Activated CD4-positive, alpha-beta T cell treated with anti-CD3 and anti-CD28 coated beads, Interleukin-2, amount 10 ng/mL, durations not matched to agents 7 days and 5 days (primary cell): ENCODE measurements at places on chromosomes 13 and 19. TPM values are rescaled to one million over a fixed set of nuclear protein-coding genes. Genes with fewer than 3 reads are reported as not detected.
A peak's percentile ranks its signal among the peaks of the same experiment; 100 is the strongest.

- peak; percentile 33 for DNase-seq
- H3K36me3 ChIP-seq, result peaks cover 32% of the 10 kb centered on the region
- H3K4me3 ChIP-seq, result no peak overlapping the region
- no peak overlapping the region for H3K27ac ChIP-seq
Measured at GRCh38 chr19:13959962-13960862, 7.9 kb downstream of the DCAF15 start.

GRCh38 chr19:5964816-5965565 is 12.9 kb downstream of the RANBP3 start:
- H3K27ac ChIP-seq, result peak overlapping the region; percentile 81
- H3K4me3 ChIP-seq, result no peak overlapping the region
- peaks cover 16% of the 10 kb centered on the region for H3K36me3 ChIP-seq
- no peaks in the 10 kb centered on the region for H3K27me3 ChIP-seq
- H3K4me1 ChIP-seq, result peaks cover 91% of the 10 kb centered on the region

DNA sequence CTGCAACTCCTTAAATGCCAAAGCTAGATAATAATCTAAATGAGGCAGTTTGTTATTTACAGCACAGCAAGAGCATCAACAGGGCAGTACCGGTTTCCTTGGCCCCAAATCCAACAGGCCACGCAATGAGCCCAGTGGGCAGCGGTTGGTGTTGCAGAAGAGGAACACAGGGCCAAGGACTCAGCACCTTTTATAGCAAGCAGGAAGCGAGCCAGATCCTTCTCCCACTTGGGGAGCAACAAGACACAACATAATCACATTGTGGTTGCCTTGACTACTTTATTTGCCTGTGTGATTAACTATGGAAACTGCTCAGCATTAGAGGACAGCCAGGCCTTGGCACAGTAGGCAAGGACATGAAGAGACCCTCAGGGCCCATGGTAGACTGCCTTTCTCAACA is 67.1 kb upstream of the HTR2A start:
- H3K27me3 ChIP-seq, result peaks cover 1% of the 10 kb centered on the region
- DNase-seq, result no peak
- peaks cover 4% of the 10 kb centered on the region for H3K4me1 ChIP-seq
- H3K36me3 ChIP-seq, result no peaks in the 10 kb centered on the region
- H3K27ac ChIP-seq, result no peak overlapping the region

DNA sequence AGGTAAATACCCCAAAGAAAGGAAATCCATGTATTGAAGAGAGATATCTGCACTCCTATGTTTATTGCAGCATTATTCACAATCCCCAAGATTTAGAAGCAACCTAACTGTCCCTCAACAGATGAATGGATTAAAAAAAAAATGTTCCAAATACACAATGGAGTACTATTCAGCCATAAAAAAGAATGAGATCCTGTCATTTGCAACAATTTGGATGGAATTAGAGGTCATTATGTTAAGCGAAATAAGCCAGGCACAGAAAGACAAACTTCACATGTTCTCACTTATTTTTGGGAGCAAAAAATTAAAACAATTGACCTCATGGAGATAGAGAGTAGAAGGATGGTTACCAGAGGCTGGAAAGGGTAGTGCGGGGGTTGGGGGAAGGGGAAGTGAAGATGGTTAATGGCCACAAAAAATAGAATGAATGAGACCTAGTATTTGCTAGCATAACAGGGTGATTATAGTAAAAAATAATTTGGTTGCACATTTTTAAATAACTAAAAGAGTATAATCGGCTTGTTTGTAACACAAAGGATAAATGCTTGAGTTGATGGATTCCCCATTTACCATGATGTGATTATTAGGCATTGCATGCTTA is 9.7 kb upstream of the ZNF709 start:
- peaks cover 16% of the 10 kb centered on the region for H3K4me1 ChIP-seq
- DNase-seq, result no peak
- H3K36me3 ChIP-seq, result no peaks in the 10 kb centered on the region
- H3K27ac ChIP-seq, result no peak overlapping the region

DNA sequence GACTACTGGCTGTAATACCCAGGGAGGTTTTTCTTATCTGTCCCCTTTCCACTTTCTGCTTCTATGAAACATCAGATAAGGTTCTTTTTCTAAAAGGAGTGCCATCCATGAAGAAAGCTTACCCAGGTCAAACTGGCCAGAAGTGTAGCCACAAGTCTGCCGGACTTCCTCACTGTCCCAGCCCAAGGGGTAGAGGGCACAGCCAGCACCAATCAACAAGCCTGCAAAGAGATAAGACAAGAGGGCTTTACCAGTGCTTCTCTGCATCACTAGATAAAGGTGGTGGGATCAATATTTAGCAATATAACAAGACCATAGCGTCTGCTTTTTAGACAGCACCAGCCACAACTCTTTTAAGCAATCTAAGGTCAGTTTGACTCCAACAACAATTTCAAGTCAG is 224.7 kb downstream of the LHFPL6 start:
- no peaks in the 10 kb centered on the region for H3K4me1 ChIP-seq
- DNase-seq, result no peak

DNA sequence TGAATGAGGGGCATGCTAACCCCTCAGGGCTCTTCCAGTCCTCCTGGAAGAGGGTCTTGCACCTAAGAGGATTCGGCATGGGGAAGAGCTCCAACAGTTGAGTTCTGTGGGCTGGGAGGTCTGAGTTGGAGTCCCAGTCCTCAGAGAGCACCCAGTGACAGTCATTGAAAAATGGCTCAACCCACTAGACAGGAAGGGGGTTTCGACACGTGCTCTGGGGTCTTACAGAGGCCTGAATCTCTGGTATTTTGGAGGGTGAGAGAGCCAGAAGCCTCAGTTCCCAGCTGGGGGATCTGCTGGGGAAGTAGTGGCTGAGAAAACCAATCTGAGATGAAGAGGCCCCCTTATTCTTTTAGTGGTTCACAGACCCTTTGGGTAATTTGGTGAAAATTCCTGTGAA is 9.0 kb downstream of the PTH2 start:
- H3K36me3 ChIP-seq, result no peaks in the 10 kb centered on the region
- peaks cover 37% of the 10 kb centered on the region for H3K4me1 ChIP-seq
- no peak overlapping the region for H3K27ac ChIP-seq
- no peak for DNase-seq
- H3K27me3 ChIP-seq, result peaks cover 20% of the 10 kb centered on the region

- no peaks in the 10 kb centered on the region for H3K27me3 ChIP-seq
- H3K36me3 ChIP-seq, result peaks cover 2% of the 10 kb centered on the region
- H3K4me3 ChIP-seq, result no peak overlapping the region
- DNase-seq, result no peak
- no peak overlapping the region for H3K27ac ChIP-seq
Measured at GRCh38 chr19:18750295-18750970, 40.7 kb downstream of the COMP start.

DNA sequence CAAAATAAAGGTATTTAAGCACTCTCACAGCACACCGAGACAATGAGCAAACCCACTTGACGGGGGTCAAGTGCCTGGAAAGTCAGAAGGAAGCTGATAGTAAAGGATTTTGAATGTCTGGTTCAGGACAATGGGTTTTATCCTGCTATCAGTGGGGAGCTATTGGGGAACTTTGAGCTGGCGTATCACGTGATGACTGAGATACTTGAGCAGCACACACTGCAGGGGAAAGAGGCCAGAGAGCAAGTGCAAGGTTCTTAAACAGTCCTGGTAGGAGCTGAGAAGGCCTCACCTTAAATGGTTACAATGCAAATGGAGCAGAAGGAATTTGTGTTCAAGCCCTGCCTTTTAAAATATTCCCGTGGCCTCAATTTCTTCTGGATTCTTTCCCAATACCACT is 225.3 kb downstream of the LACC1 start:
- H3K27me3 ChIP-seq, result peaks cover 6% of the 10 kb centered on the region
- no peak overlapping the region for H3K4me3 ChIP-seq
- H3K27ac ChIP-seq, result no peak overlapping the region
- no peak for DNase-seq

The FUT6 gene
- not detected for total RNA-seq

The FGF9 gene
- total RNA-seq, result 0.04 TPM

The DCLK1 gene
- total RNA-seq, result not detected

The SACS gene
- total RNA-seq, result 24.4 TPM
